ENCODE measurements at places on chromosomes 3 and 15.

GRCh38 chr3:149401212-149401925 is 23.9 kb upstream of the TM4SF1 start:
- no peak for DNase-seq

GRCh38 chr3:156381253-156381652 is 173.7 kb downstream of the SSR3 start:
- no peak for DNase-seq

GRCh38 chr15:23572844-23573243 is 7.4 kb downstream of the MKRN3 start:
- no peak for DNase-seq

DNA sequence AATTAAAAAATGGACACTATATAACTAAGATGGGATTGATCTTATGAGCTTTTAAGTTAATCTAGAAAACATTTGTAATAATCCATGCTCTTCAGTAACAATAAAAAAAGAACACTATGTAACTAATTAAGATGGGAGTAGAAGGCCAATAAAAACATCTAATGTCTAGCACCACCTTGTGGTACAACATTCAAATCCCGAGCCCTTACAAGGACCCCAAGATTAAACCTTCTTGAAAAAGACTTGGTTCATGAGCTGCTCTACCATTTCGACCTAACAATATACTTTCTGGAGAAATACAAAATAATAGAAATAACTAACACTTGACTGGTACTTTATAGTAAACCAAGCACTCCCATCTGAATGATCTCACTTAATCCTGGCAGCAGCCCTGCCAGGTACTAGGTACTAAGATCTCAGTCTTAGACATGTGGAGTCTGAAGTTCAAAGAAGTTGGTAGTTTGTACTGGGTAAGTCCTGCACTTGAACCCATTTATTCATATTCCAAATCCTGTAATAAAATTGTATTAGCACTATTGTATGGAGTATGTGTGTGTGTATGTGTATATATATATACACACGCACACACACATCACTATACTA is 21.8 kb downstream of the METTL6 start:
- DNase-seq: no peak

- DNase-seq: peak; percentile 22
These were observed 28.3 kb downstream of the LRIG1 start for GRCh38 chr3:66472313-66473134.

GRCh38 chr3:350871-351371 is 154.4 kb downstream of the CHL1 start:
- no peak for DNase-seq

GRCh38 chr3:143563786-143564185 is 284.5 kb downstream of the SLC9A9 start:
- no peak for DNase-seq

GRCh38 chr3:65776081-65776480 is 262.6 kb downstream of the MAGI1 start:
- no peak for DNase-seq

GRCh38 chr15:69021895-69022294 is 7.4 kb downstream of the NOX5 start:
- no peak for DNase-seq

DNA sequence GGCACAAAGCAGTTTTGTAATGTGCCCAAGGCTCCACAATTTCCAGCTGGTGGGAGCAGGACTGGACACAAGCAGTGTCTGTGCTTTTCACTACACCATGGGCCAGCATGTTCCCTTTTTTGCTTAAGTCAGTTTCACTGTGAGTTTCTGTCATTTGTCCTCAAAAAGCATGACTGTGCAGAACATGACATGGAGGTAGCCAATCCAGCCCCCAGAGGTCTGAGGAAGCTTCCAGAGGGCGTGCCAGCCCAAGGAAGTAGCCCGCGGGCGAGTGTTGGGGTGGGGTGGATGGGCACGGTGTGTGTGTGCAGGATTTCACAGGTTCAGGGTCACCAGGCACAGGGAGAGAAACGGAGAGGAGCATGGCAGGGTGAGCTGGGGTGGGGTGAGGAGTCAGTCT is 8.0 kb upstream of the EEFSEC start:
- DNase-seq: peak; percentile 48

DNA sequence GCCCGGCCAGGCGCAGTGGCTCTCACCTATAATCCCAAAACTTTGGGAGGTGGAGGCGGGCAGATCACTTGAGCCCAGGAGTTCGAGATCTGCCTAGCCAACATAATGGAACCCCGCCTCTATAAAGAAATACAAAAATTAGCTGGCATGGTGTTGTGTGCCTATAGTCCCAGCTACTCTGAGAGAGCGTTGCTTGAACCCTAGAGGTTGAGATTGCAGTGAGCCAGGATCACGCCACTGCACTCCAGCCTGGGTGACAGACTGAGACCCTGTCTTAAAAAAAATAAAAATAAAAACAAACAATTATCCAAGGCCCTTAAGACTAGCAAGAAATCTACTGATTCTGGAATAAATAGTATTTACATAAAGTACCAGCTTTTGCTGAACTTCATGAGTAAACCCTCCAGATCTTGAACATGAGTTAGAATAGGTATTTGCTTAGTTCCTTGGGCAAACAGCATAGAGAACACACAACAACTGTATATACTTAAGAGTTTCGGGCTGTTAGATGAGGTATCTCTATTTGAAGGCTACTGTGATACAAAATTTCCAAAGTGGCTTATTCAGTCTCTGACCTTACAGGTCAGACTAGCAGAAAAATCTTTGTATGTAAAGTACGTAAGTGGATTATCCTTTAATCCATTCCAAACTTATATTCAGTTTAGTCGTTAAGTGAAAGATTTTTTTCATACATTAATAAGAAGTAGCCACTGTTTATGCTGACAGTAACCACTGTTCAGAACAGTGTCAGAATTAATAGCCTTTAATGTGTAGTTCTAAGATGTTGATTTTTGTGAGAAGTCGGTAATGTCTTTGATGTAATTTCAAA is 171.1 kb upstream of the CGNL1 start:
- DNase-seq: no peak

DNA sequence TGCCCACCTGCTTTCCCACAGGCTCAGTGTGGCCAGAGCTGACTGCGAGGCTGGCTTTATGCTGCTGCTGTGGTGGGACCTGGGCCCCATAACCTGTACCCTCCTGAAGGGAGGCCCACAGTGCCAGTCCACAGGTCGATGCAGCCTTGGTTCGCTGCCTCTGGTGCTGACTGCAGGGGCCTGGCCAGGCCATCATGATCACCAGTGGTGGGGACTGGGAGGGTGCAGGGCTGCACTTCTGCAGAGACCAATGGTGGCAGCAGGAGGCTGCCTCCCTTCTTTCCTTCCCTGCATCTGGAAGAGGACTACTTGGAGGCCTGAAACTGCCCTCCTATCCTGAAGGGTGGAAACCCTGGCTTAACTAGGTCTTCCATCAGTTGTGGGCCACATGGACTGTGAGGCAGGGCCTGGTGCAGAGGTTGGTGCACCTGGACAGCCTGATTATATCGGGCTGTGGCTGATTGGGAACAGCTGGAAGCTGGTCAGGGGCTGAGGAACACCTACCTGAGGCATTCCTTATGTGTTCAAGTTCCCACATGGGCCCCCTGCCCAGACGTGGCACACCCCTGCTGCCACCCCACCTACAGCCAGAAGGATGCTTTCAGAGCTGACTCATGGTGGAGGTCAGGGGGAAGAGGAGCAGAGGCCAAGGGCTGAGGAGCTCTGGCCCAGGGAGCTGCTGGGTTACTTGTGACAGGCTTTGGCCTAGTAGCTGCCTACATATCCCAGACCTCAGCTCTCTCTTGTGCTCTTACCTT is 29.8 kb downstream of the POMGNT2 start:
- DNase-seq: no peak

- no peak for DNase-seq
These were observed 42.7 kb downstream of the ITGA11 start for GRCh38 chr15:68389041-68389930.

GRCh38 chr3:195762249-195762585 is 41.4 kb downstream of the MUC20 start:
- no peak for DNase-seq

DNA sequence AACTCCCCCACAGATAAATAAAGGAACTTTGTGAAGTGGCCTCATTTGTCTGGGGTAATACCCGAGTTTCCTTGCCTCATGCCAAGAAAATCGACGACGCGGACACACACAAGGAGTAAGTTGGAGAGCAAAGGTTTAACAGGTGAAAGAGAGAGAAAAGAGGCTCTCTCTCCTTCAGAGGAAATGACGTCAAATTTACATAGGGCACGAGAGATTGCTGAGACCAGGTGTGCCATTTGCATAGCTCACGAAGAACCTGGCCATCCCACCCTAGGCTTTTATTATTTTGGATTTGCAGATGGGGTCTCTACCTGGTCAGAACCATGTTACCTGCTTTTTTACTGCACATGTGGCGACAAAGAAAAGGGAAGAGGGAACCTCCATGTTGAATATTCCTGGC is 49.3 kb upstream of the IGF2BP2 start:
- no peak for DNase-seq

DNA sequence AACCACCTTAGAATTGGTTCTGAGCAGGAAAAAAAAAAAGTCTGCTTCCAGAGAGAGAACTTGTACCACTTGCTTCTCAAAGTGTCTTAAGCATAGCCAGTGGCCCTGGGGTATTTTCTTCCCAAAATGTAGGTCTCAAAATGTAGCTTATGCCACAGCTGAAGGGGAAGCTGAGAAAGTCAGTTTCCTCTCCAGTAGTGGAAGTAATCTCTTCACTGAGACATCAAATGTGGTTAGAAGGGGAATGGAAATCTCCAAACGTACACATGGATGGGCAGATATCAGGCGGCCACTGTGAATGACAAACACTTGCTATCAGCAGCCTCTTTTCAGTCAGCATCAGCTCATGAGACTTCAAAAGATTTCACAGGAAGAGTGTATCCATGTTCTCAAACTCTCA is 841.2 kb downstream of the TUSC7 start:
- DNase-seq: no peak

DNA sequence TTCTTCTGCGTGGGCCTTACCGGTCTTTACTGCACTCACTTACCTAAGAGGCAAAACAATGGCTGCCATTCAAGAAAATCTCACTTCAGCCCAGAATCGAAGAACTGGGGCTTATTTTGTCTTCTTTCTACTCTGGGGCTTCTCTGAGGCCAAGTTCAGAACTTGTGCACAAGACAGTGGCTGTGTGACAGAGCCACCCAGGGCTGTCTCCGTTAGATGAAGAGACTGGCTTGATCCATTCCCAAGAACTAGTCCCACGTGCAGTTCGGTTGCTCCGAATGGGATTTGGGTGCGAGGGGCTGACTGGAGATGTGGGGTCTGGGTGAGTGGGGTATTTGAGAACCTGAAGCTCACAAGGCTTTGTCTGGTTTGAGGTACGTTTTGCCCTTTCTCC is 795 bp upstream of the TCF12 start:
- peak; percentile 18 for DNase-seq

DNA sequence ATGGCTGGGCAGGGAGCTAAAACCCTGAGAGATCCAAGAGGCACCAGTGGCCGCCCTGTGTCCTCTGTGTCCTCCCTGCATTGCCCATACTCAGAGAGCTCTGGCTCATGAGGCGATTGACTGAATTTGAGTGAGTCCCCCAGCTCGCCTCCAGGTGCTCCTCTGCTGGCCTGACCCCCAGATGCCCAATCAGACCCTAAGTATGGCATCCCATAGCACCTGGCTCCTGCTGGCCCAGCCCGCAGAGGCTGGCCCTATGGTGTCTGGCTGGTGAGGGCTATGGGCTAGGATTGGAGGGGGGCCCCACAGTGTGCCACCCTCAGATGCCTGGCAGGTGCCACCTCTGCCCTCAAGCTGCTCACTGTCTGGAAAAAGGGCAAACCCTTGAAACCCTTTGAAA is 1.6 kb upstream of the TKT start:
- DNase-seq: no peak

DNA sequence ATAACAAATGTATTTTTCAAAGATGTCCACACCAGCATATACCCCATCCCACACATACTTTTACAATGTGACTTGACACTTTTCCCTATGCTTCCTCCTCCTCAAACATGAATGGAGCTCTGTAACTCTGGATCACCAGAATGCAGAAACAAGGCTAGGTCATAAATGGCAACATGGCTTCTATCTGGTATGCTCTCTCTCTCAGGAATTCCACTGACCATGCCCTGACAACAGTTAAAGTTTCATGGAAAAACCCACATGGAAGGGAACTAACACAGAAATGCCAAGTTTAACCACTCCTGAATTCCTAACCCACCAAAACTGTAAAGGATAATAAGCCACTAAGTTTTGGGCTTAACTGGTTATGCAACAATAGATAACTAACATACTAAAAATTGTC is 19.9 kb downstream of the MYO9A start:
- no peak for DNase-seq

- no peak for DNase-seq
These were observed 15.5 kb upstream of the ONECUT1 start for GRCh38 chr15:52805351-52806283.

DNA sequence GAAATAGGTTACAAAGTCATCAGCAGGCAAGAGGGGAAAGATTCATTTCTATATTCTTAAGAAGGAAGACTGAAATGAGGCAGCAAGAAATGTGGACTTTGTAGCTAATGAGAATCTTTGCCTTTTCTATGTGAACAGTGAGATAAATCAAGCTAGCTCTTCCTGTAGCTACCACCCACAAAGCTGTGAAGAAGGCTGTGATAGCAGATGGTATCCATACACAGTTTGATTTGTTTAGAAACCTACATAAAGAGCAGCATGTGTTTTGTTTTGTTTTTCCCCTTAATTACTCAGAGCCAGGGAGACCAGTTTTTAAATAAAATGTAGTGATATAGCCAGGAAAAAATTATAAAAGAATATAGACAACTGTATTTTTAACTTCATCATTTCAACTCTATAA is 45.5 kb downstream of the TEX9 start:
- DNase-seq: no peak

GRCh38 chr3:154730186-154730585 is 300.2 kb upstream of the GPR149 start:
- no peak for DNase-seq

GRCh38 chr3:194854206-194854605 is 168.5 kb downstream of the FAM43A start:
- no peak for DNase-seq

DNA sequence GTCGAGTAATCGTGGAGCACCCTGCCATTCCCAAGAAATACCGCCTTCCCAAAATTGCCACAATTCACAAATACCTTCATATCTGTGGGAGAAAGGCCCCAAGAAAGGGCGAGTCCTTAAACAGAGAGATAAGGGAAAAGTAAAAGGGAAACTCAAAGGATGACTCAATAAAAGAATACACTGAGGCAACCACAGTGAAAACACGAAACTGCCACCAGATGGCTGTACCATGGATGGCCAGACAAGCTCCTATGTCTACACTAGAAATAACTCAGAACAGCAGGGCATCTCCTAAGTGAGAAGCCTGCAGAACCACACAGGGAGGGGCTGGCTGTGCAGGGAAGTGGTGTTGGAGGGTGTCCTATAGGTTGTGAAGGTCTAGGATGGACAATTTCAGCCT is 25.0 kb downstream of the SRGAP3 start:
- DNase-seq: no peak

GRCh38 chr3:4231041-4231440 is 72.1 kb upstream of the SETMAR start:
- DNase-seq: no peak

GRCh38 chr3:61340931-61341461 is 89.7 kb upstream of the FHIT start:
- DNase-seq: no peak

GRCh38 chr3:136350557-136350956 is 100.4 kb downstream of the PCCB start:
- DNase-seq: no peak
